ENCODE measurements at places on chromosomes 11 and 22.

- DNase-seq, result no peak
Measured at GRCh38 chr11:113014262-113015097, 53.3 kb downstream of the NCAM1 start.

GRCh38 chr11:57460022-57460757, at the start of gene RTN4RL2:
Gene RTN4RL2 (plus strand): TSS chr11:57460528. CDS start chr11:57460866, 338 bp downstream.
- DNase-seq, result no peak

GRCh38 chr22:44249376-44250147, 63.2 kb downstream of the SHISAL1 start:
- DNase-seq, result no peak

DNA sequence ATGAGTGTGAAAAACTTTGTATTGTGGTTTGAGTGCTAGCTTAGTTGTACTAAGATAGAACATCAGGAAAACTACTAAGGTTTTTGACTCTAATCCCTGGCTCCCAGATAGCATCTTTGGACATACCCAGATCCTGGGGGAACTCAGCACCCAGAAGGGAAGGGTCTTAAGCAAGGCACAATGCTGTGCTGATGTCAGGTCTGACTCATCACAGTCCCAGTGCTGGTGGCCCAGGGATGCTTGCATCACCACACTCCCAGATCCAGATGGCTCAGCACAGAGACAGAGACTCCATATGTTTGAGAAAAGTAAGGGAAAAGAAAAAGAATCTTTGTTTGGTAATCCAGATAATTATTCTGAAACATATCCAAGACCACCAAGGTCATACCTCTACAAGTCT, 18.3 kb upstream of the OR56A3 start:
- no peak for DNase-seq

GRCh38 chr11:18567081-18567480, 21.5 kb downstream of the UEVLD start:
- DNase-seq, result no peak

GRCh38 chr11:16815047-16815767, 76.8 kb downstream of the C11orf58 start:
- DNase-seq, result no peak

DNA sequence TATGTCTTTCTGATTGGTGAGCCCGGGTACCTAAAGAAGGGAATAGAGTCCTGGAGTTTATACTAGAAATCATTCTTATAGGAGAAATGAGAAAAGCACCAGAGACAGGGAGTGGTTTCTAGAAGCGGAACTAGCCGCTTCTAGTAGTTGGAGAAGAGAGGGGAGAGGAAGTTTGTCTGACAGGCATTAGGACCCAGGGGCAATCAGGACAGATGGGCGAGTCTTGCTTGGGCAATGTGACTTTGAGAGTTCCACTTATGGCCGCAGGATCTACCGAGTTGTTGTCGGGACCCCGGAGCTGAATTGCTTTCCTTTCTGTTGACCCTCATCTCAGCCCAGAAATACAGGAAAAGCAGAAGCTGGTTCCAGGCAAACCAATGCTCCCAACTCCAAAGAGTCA, 596.8 kb upstream of the CNTN5 start:
- no peak for DNase-seq

DNA sequence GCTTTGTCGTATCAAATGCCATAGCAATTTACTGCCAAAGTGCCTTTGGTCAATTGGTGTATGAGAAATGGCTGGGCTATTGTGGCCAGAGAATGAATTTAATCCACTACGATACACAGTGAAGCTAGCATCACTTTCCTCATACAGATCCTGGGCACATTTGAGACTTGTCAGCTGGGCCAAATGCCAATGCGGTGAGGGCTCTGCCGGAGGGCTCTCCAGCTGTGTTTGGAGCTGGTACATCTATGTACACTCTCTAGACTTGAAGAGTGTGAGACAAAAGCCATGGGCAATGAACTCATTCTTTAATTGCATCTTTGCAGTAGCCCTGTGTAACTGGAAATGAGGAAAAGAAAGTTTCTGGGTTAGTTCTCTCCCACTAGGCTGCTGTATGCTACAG, 1052.9 kb downstream of the NTM start:
- DNase-seq, result no peak

- no peak for DNase-seq
Measured at GRCh38 chr11:79266396-79266795, 174.4 kb downstream of the TENM4 start.

- no peak for DNase-seq
Measured at GRCh38 chr11:101686514-101686913, 102.7 kb upstream of the TRPC6 start.

- no peak for DNase-seq
Measured at GRCh38 chr11:76717816-76718215, 47.3 kb upstream of the LRRC32 start.

- DNase-seq, result no peak
Measured at GRCh38 chr22:40235308-40235707, 57.6 kb downstream of the TNRC6B start.

DNA sequence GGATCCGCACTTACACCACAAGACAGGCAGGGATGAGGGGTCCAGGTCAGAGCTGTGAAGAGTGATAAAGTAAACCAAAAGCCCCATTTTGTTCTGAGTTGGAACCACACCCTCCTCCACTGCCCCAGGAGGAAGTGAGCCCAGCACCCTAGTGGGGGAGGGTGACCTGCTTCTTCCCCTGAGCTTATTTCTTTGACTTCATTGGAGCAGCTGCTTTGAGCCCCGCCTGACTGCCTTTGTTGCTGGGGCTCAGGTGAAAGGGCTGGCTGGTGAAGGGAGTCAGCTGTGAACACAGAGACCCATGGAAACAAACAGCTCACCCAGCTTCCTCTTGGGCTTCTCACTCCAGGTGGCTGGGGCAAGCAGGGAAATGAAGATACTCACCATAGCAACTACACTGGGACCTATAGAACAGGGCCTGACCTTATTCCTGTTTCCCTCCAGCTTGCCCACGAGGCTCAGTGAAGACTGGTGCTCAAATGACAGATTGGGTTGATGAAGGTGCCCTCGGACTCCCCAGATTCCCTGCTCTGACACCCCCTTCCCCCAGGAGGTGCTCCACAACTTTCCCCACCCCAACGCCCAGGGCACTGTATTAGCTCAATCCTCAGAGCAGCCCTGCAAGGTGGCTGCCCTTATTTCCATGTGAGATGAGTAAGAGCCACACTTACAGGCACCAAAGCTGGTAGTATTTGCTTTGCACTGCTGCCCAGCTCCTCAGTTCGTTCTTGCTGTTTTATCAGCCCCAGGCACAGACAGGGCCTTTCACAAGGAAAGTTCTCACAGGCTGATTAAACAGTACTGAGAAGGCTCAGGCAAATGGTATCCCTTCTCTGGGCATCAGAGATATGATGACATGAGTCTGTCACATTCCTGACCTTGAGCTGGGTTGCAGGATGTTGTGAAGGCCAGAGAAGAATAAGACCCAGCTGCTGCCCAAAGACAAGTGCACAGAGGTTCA, 2.4 kb downstream of the UCP2 start:
- no peak for DNase-seq

DNA sequence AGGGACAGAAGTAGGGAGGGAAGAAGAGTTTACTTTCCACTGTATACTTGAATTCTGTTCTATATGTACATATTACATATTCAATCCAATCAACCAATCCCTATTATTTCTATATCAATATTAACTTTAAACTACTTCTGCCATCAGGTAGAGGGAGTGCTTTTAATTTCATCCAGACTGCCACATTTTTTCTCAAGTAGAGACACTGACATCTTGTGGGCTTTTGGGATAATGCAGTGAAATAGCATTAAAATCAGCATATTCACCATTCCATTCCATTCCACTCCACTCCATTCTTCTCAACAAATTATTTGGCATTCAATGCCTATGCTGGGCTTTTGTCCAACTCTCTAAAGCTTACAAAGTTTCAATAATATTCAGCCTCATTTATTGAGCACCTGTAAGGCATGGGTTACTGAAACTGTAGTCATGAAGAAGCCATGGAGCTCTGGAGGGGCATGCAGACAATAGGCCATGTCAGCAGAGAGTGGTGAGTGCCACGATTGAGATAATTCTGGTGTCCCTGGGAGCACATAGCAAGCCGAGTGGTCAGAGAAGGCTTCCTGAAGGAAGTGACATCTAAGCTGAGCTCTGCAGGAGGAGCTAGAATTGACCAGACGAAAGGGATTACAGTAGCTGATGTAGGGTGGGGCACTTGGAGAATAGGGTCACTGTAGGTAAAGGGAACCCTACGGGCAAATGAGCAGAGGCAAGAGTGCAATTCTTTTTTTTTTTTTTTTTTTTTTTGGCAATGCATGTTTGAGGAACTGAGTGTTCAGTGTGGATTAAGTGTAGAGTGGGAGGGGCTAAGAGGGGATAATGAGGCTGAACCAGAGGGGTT, 12.8 kb upstream of the CLPB start:
- DNase-seq, result no peak

DNA sequence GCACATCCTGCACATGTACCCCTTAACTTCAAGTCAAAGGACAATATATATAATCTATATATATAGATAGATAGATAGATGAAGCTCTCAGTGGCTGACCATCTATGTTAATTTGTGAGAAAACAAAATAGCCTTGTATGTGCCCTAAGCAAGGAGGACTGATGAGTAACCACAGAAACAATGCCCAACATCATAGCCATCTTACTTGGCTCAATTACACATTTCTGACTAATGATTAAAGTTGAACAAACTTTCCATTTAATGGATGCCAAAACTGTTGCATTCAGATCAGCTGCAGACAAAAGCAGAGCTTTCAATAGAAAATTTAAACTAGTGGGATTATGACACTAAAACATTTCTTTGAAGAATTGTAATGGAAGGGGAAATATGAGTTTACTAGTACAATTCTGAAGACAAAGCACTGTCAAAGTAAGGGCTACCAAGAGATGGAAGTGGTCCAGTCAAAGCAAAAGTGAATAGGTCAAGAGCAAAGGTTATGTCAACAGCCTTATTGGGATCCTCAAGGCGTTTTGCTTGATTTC, 1188.2 kb upstream of the RAG2 start:
- DNase-seq, result no peak

GRCh38 chr22:35685731-35686130, 31.9 kb upstream of the APOL5 start:
- no peak for DNase-seq

DNA sequence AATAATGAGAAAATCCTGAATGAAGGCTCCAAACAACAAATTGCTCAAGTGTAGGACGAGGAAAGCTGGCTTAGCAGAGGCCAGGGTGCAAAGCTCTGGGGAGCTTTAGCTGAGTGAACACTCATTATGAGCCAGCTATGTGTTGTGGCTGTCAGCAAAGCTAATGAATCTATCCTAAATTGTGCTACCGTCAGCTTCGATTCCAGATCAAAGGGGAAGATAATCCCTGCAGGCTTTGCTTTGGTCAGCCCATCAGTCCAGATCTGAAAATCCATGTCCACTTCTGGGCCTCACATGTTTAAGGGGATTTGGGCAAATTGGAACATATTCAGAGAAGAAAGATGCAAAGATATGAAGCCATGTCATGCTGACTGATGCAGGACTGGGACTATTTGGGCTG, 180.9 kb upstream of the ZBED5 start:
- no peak for DNase-seq

DNA sequence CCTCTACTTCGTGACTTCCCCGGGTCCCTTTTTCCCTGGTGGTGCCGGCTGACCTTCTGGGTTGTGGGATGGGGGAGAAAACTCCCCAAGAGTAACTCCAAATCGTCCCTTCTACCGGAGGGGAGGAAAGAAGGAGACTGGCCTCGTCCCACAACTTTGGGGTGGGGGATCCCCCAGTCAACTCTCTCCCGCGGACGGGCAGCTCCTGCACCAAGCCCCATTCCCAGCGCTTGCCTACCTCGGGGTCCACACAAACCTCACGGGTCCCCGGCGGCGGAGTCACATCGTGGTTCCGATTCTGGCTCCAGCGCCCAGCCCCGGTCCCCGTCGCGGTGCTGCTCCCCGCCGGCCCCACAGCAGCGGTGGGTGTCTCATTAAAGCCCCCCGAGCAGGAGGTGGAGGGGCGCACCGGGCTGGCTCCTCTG, 317 bp downstream of the BDNF start:
- no peak for DNase-seq

DNA sequence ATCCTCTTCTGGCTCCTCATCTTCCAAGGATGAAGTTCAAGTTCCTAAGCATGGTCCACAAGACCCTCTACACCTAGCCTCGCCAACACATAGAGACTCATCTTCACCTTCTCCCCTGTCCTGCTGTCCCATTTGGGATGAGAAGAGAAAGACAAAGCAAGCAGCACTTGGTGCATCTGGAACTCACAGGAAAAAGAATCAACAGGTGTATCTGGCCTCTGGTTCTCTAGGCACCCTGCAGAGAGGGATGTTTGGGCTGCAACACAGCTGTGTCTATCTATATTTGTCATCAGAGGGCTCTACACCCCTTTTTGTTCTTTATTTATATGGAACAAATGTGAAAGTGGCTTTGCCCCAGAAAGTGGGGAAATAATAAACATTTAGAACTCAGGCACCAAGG, 82.1 kb upstream of the GALNT18 start:
- DNase-seq, result no peak

DNA sequence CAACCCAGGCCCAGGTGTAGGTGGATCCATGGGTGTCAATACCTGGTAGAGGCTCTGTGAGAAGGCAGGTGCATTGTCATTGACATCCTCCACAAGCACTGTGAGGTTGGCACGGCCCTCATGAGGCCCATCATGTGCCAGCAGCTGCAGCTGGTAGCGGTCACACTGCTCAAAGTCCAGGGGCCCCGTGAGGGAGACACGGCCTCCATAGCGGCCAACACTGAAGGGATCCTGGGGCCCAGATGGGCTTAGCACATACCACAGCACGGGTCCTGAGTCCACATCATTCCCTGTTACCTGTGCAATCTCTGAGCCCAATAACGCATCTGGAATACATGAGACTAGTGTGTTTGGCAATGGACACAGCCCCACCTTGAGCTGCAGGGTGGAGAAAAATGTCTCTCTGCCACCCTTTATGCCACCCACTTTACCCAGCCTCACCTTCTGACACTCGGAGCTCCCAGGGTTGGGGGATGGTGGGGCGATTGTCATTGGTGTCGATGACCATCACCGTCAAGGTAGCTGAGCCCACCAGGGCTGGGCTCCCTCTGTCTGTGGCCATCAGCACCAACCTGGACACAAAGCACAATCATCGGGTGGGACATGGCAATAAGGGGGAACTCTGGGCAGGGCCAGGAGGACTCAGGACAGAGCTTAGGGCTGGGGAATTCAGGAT, 6.1 kb upstream of the TPP1 start:
- no peak for DNase-seq

DNA sequence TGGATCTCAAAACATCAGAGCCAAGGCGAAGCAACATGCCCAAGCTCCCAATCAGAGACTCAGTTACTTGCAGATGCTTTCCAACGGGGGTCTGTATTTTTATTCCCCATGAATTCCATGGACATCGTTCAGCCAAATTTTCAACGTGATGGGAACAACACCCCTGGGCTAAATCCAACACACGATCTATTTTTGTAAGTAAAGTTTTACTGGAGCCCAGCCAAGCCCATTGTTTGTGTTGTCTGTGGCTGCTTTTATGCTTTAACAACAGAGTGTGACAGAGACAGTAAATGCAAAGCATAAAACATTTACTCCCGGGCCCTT, 33.7 kb downstream of the SLC5A1 start:
- DNase-seq, result no peak
